NCI-H1930 (cell line): ENCODE measurements at places on chromosomes 7 and 10.

- no peak for DNase-seq
These were observed 148.5 kb downstream of the WDR37 start for GRCh38 chr10:1204434-1205326.

DNA sequence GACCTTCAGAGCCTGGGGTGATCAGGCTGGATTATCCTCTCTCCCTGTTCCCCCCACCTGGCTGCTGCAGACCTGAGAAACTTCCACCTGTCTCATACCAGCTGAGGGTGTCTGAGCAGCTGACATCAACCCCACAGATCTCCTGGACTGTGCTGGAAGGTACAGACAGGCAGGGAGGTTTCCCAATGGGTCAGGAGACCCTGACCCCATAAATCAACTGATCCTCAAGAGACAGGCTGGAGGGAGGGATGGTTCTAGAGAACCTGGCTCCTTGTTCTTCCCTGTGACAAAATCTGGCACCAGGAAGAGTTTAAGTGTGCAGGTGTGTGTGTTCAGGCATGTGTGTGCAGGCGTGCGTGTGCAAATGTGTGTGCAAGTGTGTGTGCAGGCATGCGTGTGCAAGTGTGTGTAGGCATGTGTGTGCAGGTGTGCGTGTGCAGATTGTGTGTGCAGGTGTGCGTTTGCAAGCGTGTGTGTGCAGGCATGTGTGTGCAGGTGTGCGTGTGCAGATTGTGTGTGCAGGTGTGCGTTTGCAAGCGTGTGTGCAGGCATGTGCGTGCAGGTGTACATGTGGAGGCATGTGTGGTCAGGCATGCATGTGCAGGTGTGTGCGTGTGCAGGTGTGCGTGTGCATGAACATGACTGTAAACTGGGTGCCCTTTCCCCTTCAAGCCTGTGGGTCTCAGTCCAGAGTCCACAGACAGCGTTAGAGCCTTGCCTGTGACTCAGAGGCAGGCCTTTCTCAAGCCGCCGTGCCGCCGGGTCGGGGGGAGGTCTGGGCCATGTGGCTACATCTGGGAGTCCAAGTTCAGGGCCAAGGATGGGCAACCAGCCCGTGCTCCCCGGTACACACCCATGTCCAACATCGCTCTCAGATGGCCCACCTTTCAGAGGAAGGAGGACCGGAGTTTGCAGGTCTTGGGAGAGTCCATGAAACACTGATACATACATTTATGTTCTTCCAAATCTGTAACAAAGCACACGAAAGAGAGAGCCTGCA lies 50.1 kb upstream of the ELN start:
- no peak for DNase-seq

DNA sequence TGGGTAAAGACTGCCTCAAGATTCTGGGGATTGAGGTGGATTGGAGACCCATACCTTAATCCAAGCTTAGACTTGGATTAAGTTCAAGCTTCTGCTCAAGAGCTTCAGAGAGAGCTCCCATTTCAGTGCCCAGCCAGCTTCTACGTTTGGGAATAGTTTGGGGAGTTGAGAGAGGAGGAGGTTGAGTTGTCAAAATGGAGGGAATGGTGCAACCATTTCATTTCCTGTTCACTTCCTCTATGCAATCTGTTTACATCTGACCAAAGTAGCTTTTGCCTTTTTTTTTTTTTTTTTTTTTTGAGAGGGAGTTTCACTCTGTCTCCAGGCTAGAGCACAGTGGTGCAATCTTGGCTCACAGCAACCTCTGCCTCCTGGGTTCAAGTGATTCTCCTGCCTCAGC lies 65.8 kb downstream of the ENTPD1 start:
- DNase-seq: no peak

GRCh38 chr7:24936121-24936824 lies 43.7 kb downstream of the OSBPL3 start:
- no peak for DNase-seq

DNA sequence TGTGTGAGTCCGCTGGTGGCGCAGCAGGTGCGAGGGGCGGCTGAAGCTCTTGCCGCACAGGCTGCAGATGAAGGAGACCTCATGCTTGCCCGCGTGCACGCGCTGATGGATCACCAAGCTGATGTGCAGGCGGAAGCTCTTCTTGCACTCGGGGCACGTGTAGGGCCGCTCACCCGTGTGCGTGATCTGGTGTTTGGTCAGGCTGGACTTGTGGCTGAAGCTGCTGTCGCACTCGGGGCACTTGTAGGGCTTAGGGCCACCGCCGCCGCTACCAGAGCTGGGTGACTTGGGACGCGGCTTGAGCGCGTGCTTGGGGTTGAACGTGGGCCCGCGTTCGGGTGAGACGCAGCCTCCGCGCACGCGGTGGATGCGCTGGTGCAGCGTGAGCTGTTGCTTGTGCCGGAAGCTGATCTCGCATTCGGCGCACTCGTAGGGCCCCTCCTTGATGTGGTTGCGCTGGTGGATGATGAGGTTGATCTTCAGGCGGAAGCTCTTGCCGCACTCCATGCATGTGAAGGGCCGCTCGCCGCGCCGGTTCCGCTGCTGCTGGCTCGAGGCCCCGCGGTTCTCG lies 28.7 kb downstream of the ZNF777 start:
- no peak for DNase-seq

DNA sequence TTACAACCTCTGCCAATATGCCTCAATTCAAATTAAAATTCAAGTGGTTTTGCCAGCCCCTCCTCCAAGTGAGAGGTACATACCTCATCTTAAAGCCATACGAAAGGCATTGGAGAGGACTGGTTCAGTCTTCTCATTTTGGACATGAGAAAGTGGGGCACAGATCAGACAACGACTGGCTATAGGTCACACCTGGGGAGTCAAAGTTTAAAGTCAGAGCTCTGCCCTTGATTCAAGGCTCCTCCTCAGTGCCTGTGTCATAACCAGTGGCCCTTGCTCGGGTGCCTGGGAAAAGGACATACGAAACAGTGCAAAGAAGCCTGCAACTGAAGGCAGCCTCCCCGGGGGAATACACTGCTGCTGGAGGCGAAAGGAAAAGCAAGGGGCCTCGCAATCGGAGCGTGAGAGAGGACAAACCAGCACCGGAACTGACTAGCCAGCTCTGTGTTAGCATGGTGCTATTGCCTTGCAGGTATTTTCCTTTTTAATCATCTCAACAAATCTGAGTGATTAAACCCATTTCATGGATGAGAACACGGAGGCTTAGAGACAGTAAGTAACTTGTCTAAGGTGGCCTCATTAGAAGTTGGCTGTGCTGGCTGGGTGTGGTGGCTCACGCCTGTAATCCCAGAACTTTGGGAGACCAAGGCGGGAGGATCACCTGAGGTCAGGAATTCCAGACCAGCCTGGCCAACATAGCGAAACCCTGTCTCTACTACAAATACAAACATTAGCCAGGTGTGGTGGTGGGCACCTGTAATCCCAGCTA lies 1.1 kb upstream of the MTPAP start:
- DNase-seq: no peak

DNA sequence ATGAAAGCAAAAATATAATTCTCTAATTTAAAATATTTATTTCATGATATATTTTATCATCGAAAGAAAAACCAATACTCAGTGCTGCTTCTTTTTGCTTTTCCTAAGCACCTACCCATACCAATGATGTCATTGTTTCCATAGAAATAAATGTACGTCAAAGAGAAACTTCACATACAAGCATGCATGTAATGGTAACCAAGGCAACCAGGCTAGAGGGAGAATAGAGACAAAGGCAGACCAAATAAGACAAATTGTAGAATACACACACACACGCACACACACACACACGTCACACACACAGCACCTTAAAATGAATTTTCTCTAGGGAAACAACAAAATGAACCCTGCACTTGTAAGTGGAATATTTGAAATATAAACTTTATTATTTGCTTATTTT lies 75.5 kb downstream of the MACC1 start:
- peak; percentile 93 for DNase-seq

GRCh38 chr10:241451-241850 lies 106.2 kb downstream of the ZMYND11 start:
- no peak for DNase-seq

GRCh38 chr7:54242776-54243175 lies 299.4 kb upstream of the VSTM2A start:
- no peak for DNase-seq

DNA sequence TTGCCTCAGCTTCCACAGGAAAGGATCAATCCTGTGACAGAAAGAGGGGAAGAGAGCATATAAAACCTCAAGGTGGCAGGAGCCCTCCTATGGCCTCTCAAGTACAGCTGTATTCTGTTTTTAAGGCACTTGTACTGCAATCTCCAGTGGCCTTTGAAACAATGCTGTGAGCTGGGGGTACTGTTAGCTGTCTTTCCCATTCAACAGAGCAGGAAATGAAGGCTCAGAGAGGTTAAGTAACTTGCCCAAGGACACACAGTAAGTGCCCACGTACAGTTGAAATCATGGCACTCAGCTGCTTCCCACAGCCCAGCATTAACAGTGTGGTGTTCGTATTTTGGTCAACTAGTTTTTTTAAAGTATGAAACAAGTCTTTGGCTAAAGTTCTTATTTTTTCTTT lies 34.0 kb downstream of the DUSP5 start:
- DNase-seq: no peak

- DNase-seq: no peak
These were observed 146.7 kb upstream of the KLF14 start for GRCh38 chr7:130880668-130881067.

- DNase-seq: peak; percentile 6
These were observed 651 bp downstream of the MYO3A start for GRCh38 chr10:25934621-25935139.

DNA sequence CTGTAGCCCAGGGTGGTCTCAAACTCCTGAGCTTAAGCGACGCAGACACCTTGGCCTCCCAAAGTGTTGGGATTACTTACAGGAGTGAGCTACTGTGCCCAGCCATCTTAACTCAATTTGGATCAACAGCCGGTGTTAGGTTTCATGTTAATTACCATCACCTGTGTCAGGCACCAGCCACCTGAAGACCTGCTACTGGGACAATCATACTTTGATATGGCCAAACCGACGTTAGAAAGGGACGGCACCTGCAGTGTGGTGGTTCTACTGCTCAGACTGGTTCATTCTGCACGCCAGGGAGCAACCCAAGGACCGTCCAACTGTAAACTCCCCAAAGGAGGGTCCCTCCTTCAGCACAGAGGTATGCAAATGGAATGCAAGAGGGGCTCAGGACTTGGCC lies 74.2 kb upstream of the CYTH3 start:
- no peak for DNase-seq

- no peak for DNase-seq
These were observed 22.2 kb downstream of the SFMBT2 start for GRCh38 chr10:7388602-7389001.

DNA sequence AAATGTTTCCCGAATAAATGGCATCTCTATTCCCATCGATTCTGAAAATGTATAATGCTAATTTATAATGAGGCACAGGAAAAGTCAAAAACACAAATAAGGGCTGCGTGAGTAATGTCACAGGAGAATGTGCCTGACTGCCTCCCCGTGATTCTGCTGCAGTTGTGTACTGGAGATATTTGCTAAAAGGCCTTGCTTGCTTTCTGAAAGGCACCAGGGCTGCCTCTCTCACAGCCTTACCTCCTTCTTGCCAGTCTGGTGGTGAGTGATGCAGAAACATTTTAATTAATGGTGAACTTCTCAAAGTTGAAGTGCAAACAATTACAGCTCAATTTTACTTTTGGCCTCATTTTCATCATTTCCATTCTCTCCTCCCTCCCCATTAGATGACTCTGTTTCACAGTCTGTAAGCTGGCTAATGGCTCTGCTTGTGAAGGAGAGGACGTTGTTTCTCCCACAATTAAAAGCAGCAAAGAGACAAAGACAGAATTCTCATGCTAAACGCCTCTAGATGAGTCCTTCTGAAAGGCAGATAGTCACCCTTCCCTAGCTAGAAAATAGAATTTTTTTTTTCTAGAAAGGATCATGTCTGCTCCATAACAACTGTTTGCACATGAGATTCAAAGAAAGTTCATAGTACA lies 377.6 kb downstream of the MDFIC start:
- no peak for DNase-seq

GRCh38 chr7:38817526-38817925 lies 91.5 kb downstream of the VPS41 start:
- no peak for DNase-seq

DNA sequence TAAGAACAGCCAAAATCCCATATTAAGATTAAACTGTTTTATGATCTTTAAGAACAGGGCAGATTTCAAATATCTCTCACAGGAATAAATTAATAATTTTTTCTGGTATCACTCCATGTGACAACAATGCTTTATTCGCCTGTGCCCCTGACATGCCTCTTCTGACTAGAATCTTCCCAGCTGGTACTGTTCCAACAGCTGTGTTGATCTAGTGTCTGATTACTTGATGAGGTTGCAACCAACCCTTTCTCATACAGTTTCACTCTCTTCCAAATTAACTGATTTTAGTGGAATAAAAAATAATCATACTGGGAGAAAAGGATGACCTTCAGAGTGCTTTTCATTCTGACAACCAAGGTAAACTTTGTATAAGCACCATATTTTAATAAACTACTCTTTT lies 151.9 kb downstream of the CHRM2 start:
- DNase-seq: no peak

DNA sequence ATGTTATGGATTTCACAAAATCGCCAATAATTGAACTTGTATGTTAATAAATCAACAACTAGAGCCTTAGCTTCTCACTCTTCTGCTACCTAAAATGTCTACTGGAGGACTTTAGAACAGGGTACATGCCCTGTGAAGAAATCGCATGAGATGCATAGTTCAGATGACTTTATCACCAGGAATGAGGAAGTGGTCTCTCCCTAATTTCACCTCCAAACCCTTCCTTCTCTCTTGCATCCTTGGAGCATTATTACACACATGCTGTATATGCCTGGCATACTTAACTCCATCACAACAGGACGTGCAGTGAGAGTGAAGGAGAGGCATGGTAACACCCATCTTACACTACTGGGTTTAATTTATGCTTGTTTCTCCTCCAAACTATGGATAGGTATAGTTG lies 27.8 kb downstream of the RHEB start:
- DNase-seq: no peak

DNA sequence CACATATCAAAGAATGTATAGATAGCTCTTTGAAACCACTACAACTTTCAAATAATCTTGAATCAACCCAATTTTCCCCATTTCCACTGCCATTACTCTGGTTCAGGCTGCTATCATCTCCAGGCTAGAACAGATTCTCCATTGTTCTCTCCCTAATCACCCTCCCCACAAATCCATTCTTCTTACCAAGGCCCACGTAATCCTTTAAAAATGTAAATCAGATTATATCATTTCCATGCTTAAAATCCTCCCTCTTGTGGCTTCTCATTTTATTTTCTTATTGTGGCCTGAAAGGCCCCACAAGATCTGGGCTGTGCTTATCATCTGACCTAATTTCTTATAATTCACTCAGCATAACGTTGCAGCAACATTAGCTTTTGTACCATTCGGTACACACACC lies 3.0 kb upstream of the PON1 start:
- no peak for DNase-seq

- DNase-seq: no peak
These were observed 83.7 kb upstream of the PPP2R2D start for GRCh38 chr10:131816941-131817700.

DNA sequence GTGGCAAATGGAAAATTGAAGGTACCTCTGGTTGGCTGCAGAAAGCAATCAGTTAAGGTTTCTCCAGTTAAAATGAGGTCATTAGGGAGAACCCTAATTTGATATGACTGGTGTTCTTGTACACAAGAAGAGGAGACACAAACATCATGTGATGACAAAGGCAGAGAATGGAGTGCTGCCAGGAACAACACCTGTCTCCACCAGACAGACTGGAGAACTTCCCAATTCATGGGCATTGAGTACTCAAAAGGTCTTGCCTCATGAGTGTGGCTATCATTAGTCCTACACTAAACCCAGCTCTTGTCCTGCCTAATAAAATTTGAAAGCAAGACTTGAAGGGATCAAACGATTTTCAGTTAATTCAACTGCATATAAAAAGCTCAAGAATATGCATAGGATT lies 152.6 kb downstream of the PTPN20 start:
- DNase-seq: no peak

- DNase-seq: peak; percentile 30
These were observed 78.3 kb upstream of the SLC26A5 start for GRCh38 chr7:103524042-103524907.
